ENCODE measurements at places on chromosomes 3 and 15.

GRCh38 chr3:195284842-195285241, 13.9 kb upstream of the XXYLT1 start:
- DNase-seq: no peak

- no peak for DNase-seq
Observed at GRCh38 chr3:132669256-132669777, 9.2 kb downstream of the UBA5 start.

DNA sequence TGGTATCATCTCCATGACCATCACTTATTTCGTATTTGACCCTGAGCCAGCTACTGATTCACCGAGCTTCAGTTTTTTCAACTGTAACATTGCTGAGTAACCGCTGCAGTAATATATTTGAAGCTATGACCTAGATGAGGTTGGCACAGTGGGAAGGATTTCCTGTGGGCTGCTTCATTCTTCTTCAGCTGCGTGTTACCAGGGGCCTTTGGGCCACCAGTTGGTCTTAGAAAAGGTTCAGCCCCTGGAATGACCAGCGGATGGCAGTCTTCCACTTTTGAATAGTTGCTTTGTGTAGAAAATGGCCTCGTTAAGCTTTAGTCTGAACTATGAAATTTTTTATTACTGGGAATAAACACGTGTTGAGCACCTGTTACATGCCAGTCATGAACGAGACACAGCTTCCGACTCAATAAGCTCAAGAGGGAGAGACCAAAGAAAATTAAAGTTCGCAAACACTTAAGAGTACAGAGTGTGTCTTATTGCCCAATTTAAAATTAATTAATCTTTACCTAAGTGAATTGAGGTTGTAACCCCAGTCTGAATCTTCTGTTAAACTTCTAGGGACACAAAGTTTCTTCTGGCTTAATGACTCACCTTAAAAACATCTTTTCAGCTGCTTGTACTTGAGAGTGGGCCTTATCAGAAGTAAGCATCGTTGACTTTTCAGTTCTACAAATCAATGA, 57.6 kb upstream of the NR2E3 start:
- DNase-seq: no peak

GRCh38 chr15:101689901-101690300, 34.4 kb downstream of the TARS3 start:
- DNase-seq: no peak

- DNase-seq: no peak
Observed at GRCh38 chr3:1191026-1191425, 98.2 kb downstream of the CNTN6 start.

Measured in CD4-positive, alpha-beta T cell treated with Interferon alpha-2 for 1 hour (primary cell).